ENCODE measurements at places on chromosomes 16 and 17. TPM values are rescaled to one million over a fixed set of nuclear protein-coding genes. Genes with fewer than 3 reads are reported as not detected.

DNA sequence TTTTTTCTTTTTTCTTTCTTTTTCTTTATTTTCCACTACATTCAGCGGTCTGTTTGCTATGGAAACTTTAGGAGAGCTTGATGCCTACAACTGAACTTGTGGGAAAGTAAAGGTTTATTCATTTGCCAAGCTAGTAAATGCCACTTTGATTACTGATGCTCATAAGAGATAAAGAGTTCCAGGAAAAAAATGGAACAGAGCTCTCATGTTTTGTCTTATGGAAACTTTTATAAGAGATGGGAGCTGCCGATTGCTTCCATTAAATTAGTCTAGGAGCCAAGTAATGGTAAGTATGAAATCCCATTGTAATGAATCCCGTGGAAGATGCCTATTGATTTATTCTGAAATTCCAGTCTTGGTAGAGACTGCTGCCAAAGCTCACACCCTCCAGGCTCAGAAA lies 7.1 kb downstream of the ANKFN1 start:
- no peak for DNase-seq

- DNase-seq, result no peak
Observed at GRCh38 chr17:31130286-31131224, 35.8 kb downstream of the NF1 start.

GRCh38 chr17:75919611-75920010 lies 14.9 kb upstream of the MRPL38 start:
- DNase-seq, result no peak

DNA sequence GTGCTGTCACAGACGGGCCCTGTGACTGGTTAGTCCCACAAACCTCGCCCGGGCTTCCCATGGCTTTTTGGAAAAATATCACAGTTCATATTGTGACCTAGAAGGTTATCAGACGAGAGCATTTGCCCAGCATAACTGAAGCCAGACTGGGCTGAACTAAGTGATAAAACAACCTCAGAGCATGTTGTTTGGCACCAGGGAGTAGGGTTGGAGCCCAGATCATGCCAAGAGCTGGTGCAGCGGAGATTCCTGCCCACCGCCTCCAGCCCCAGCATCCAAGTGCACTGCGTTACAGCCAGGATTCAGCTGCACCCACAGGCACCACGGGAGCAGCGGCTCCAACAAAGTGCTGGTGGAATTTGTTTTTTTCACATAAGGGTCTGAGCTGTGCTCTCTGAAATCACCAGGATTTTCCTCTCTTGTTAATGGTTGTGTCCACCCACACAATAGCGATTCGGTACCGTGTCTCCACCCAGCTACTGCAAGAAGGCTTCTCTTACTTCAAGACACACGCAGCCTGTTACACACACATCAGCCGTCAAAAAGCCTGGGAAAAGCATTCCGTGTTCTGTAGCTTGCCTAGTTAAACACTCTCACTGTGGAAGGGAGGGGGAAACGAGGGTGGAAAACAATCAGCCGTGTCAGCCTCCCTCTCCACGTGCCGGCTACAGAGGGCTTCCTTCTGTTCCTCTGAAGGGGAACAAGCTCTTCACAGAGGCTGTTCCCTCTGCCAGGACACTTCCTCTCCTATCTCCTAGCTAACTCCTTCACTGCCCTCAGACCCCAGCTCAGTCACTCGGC lies 273.8 kb downstream of the C16orf95 start:
- no peak for DNase-seq

GRCh38 chr17:17376362-17376761 lies 73.2 kb downstream of the NT5M start:
- no peak for DNase-seq

DNA sequence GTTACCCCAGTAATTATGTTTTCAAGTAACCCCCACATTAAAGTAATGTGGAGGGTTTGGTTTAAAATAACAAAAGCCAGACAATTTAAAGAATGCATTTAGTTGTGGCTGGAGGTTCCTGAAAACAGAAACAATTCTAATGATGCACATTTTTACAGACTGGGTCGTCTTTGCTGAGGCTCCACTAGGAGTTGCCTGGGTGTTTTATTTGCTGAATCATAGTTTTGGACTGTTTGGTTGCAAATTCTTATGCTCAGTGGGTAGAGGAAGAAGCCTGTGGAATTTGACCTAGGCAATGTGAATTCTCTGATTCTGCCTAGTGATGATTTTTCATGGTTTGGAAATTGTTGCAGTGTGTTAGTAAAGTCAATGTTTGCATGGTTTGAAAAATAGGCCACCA lies 16.3 kb downstream of the SHISA9 start:
- peak; percentile 3 for DNase-seq

The OR3A2 gene
- total RNA-seq, result not detected

DNA sequence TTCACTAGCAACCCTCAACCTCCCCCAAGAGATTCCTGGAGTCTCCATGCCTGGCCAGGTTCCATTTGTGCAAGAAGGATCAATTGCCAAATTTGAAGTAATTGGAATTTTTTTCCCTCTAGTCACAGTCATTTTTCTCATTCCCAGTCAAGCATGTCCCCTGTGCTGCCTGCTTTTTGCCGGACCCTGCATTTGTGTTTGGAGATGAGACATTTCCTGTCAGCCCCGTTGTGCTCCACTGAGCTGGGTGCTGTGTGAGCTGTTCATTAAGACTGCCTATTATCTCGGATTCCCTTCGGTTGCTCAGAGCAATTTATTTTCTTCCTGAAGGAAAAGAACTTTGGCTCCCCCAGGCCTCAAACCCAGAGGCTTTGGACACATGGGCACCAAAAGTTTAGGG lies 201.0 kb upstream of the NLRP1 start:
- no peak for DNase-seq

The KRT33A gene
- not detected for total RNA-seq

GRCh38 chr16:70689035-70689969 lies 3.4 kb upstream of the MTSS2 start:
- DNase-seq, result no peak

The KRT20 gene
- total RNA-seq, result not detected

GRCh38 chr16:356741-357140 lies 4.2 kb upstream of the AXIN1 start:
- no peak for DNase-seq

- no peak for DNase-seq
Observed at GRCh38 chr17:81090361-81091136, 55.6 kb downstream of the BAIAP2 start.

GRCh38 chr16:79969458-79969857 lies 368.9 kb upstream of the MAF start:
- DNase-seq, result no peak

DNA sequence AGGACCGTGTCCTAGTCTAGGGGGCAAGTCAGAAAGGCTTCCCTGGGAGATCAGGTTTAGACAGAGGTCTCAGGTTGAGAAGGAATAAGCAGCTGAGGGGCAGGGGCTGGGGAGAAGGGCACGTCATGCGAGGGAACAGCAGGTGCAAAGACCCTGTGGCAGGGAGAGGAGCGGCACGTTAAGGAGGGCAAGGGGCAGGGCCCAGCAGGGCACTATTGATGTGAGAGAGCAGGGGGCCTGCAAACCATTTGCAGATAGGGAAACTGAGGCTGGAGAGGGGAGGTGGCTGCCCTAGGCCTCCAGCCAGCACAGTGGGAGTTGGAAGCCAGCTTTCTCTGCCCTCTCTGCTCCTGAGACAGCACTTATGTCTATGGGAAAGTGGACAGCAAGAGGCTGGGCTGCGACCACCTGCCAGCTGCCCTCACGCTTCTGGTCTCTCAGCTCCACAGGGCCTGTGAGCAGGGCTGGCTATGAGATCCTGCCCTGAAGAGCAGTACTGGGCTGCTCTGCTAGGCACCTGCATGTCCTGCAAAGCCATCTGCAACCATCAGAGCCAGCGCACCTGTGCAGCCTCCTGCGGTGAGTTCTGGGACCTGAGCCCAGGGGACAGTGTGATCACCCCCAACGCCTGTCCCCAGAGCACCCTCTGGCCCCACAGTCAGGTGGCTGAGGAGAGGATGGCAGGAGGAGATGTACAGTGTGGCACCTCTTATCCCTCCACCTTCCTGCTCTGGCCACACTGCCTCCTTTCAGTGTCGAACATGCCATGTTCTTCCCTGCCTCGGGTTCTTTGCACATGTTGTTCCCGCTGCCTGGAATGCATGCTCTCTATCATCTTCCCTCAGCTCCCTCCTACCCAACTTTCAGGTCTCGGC lies 61.5 kb downstream of the USP22 start:
- no peak for DNase-seq

DNA sequence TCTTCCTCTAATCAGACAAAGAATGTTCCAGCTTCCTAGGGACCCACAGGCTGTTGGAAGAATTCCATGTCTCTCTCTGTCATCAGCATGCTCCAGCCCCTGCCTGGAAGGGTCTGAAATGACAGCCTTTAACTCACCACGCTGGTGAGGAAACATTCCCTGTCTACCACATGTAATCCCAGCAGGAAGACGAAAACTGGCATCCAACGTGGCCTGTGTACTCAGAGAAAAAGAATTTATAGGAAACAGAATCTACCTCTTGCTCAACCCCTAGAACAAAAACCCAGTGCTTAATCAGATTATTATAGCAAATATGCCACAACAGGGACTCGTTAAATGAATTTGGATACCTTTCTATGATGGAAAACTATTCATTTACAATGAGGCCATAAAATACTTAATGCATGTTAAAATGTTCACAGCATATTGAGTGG lies 147.3 kb upstream of the FOXF1 start:
- peak; percentile 54 for DNase-seq

The KRT33B gene
- total RNA-seq, result not detected

DNA sequence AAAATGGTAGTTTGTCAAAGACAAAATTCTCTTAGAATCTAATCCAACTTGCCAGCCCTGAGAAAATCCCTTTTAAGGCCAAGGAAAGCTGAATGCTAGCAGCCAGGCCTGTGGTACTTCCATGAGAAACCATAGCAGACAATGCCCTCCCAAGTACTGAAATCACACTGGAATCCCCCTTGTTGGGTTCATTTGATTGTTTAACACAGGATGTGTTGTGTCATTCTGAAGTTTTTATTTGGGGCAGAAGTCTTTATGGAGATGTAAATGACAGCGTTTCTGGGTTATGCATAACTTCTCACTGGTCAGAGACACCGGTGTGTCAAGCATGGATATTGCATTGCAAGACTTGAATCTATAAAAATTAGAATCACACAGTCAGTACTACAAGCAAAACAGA lies 6.0 kb upstream of the ARL2BP start:
- DNase-seq, result no peak

DNA sequence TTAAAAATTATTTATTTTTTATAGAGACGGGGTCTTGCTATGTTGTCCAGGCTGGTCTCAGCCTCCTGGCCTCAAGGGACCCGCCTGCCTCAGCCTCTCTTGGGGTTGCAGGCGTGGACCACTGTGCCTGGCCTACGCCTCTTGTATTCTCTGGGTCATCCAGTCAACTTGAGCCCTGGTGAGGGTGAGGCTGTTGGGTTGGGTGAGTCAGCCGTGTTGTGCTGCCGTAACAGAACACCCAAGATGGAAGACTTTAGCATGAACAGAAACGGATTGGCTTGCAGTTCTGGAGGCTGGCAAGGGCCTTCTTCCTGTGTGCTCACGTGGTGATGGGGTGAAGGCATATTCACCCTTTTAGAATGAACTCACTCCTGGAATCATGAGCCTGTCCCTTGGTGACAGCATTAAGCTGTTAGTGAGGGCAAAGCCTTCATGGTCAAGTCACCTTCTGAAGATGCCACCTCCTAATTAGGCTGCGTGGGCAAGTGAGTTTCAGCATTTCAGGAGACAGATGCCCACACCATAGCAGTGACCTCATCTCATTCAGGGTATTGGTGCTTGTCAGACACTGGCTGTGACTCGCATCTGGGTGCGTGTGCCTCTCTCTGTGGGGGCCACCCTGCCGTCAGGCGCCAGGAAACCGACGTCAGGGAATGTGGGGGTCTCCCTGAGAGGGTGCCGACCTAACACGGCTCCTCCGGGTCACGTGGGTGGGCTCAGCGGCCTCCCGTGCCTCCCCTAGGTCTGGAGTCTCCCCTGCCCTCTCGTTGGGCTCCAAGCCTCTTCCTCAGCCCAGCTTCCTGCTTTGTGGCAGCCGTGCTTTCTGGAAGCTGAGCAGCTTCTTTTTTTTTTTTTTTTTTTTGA lies 49.8 kb downstream of the WDR45B start:
- DNase-seq, result no peak

- no peak for DNase-seq
Observed at GRCh38 chr17:83175822-83176622, 96.6 kb downstream of the METRNL start.

GRCh38 chr17:74857191-74857590 lies 2.5 kb downstream of the GRIN2C start:
- DNase-seq, result no peak

- DNase-seq, result no peak
Observed at GRCh38 chr16:50988441-50988840, 162.6 kb downstream of the SALL1 start.

The TEX19 gene
- 0.20 TPM for total RNA-seq

The WNT3 gene
- 7.0 TPM for total RNA-seq

DNA sequence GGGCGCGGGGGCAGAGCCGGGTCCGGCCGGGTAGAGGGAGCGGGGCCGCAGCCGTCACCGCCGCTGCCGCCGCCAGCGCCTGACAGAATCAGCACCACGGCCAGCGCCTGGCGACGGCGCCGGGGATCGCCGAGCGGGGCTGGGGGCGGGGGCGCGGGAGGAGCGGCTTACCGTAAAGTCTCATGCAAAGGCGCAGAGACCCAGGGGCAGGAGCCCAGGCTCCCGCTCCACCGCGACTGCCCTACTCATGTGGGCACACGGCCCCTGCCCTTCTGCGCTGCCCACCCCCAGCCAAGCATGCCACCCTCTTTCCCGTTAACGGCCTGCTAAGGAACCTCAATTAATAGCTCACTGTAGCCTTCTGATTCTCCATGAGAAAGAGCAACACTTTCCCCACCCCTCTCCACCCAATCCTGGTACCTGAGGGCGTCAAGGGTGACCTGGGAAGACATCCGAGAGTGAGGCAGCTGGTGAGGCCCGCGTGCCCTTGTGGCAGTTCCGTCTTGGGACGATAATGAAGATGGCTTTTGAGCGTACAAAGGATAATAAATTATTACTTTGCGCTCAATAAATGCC lies at the start of gene SEZ6:
SEZ6 (minus strand) TSS at position 98 of the 576 bp plus-strand sequence. CDS start 164 bp downstream, outside the sequence.
- DNase-seq, result peak; percentile 55

- DNase-seq, result no peak
Observed at GRCh38 chr16:46884513-46885293, 541 bp downstream of the GPT2 start.

DNA sequence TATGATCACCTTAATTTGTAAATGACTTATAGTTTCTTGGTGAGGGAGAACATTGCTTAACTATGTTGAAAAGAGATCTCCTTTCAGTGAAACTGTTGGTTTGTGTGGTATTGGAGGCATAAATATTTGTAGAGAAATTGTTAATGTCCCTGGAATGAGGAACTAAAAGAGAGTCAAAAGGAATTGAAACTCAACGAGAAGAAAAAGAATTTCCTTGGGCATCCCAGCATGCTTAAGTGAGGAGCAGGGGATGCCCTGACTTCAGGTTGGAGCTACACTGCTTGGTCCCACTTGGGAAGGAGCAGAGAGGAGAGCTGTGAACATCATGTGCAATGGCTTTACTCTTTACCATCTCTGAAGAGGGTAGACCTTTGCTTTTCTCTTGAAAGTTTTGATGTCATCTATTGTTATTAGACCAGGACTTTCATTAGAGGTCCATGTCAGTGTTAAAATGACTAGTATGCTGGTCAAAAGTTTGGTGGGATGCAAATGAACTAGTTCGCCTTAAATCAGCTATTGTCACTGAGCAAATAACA lies 21.7 kb downstream of the KRT23 start:
- no peak for DNase-seq

The CPSF4L gene
- not detected for total RNA-seq

The CDRT15L2 gene
- total RNA-seq, result not detected

The SMIM22 gene
- total RNA-seq, result not detected

The C17orf100 gene
- 0.32 TPM for total RNA-seq

The KRTAP4-5 gene
- not detected for total RNA-seq
